ENCODE measurements at places on chromosomes 16 and 17.

DNA sequence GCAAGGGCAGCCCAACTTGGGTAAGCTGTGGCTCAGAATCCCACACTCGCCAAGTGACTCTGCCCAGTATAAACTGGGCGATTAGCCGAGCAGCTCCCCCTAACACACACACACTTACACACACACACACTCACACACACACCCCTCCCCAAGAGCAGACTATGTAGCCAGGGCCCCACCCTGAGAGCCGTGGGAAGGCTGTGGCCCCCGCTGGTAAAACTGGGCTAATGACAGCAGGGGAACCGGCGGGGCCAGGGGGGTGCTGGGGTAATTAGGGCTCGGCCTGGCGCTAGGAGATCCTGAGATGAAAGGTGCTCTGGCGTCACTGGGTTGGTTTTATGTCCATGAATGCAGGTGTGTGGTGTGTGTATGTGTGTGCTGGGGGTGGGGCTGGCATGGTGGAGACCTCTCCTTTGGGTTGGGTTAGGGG is 1.1 kb upstream of the THRA start:
- no peak for DNase-seq

DNA sequence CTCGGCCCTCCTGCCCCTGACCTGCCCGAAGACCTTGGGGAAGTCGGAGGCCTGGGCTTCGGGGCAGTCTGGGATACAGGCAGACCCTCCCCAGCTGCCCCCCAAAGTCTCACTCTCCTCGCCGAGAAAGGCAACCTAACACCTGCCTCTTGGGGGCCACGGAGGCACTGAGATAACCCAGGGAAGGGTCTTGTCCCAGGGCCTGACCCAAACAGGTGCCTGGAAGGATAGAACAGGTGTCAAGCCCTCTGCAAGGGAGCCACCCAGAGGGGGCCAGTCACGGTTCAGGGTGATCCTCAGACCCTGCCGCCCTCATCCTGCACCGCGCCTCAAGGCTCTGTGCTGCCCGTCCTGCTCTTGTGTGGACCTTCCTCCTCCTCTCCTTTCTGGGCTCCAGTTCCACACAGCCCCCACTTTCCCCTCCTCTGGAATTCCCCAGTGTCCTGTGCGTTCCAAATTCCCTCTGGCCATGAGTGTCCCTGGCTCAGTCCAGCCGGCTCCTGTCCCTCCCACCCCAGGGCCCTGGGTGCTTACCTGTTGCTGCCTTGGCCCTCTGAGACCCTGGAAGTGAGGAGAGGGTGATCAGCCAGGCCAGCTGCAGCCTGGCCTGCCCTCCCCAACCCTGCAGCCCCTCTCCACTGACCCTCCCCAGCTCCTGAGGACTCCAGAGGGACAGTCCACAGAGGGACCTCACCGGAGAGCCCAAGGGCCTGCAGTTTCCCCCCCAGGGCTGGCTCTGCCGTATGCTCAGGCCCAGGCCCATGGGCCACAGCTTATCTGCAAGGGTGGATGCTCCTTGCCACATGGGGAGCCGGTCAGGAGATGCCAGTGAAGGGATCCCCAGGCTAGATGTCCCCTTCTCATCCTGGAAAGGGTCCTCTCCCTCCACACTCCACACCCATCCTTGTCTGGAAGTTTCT is 3.8 kb downstream of the PRSS27 start:
- no peak for DNase-seq

DNA sequence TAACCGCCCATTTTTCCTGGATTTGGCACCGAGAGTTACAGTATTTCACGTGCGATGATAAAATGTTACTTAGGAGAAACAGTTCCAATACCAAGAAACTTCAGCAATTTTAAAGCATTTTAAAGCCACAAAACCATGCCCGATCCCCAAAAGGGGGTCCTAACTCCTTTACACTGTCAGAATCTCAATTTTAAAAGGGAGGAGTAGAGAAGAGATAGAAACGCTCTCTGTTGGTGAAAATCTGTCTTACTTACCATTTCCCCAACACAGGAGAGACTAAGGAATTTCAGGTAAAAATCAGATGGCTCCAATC is 526 bp upstream of the RNASEK start:
- DNase-seq = no peak

- peak; percentile 73 for DNase-seq
These were observed 21.4 kb downstream of the QPRT start for GRCh38 chr16:29700253-29700987.

DNA sequence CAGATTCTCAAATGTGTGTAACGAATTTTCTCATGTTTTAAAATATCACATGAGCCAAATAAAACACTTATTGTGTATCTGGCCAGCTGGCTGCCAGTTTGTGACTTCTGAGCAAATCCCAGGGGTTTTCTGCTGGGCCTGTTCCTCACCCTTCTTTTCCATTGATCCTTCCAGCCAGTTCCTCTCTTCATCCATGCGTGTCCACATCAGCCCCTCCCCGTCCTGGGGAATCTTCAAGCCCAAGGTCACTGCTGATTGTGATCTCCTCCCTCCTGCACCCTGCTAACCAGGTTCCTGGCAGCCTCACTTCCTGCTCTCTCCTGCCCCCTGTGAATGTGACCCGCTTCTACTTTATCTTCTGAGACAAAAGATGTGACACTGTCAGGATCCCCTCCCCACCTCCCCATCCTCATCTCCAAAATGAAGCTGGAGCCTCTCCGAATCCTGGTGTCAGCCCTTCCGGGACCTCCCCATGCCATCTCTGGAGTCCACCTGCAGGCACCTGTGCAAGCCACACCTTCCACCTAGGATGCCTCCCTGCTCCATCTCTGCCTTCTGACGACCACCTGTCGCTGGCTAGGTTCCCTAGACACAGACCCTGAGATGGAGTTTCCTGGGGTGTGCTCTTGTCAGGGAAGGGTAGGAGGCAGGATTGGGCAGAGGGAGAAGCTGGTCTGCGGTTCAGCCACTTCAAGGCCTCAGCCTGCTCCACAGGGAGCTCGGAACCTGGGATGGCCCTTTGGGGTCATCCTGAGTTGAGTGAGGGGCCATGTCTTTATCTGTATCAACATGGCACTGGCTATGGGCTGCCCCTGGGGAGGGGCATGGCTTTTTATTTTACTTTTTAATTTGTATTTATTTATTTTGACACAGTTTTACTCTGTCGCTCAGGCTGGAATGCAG is 205.1 kb downstream of the KATNIP start:
- no peak for DNase-seq

- no peak for DNase-seq
These were observed 211.7 kb upstream of the CDH5 start for GRCh38 chr16:66154801-66155200.

GRCh38 chr16:23269248-23269953 is 32.7 kb upstream of the SCNN1B start:
- no peak for DNase-seq

DNA sequence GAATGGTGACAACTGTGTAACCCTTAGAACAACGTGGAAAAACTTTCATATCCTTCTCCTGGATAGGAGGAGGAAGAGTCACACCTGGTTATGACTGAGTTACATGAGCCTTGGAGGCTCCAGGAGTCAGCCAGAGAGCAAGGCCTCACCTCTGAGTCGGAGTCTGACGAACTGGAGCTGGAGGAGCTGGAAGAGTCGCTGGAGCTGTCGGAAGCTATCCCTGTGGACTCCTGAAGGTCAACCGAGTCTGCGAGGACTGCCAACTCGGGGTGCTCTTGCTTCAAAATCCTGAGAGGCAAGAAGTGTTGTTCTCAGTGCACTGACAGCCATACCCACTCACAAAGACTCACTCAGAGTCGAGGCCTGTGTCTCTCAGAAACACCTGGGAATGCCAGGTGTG is 6.2 kb downstream of the JMJD6 start:
- no peak for DNase-seq

- DNase-seq = no peak
These were observed 8.2 kb upstream of the C16orf74 start for GRCh38 chr16:85759136-85759535.

- DNase-seq = no peak
These were observed 22.6 kb downstream of the RSL1D1 start for GRCh38 chr16:11828696-11829095.

- DNase-seq = no peak
These were observed 1.2 kb downstream of the ATP6V0A1 start for GRCh38 chr17:42459801-42460281.

DNA sequence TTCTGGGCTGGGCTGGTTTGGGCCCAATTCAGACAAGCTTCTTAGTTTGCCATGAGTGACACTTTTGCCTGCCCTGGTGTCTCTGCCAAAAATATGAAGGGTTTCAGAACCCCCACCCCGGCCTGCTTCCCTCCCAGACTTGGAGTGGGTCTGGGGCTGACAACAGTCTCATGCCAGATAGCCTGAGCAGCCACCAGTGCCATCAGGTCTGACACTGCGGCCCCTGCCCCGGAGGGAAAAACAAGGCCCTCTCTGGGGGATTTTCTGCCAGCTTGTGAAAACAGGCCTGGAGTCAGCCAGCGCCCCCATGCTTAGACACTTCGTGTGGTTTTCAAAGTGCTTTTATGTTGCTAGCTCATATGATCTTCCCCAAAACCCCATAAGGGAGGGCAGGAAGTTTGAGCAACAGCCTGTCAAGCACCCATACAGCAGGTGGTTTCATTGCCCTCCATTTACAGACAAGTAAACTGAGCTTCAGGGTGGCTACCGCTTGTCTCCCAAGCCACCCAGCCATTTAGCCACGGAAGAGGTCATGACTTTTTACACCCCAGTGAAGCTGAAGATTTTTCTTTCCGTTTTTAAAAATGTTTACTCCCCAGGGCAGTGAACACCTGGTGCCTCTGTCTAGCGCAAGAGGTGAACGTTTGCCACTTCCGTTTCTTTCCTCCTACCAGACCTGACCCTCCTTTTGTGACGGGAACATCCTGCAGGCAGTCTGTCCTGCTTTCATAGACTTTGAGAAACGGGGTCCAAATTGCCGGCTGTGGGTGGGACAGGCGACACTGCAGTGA is 300.6 kb downstream of the SEC14L1 start:
- DNase-seq = no peak

DNA sequence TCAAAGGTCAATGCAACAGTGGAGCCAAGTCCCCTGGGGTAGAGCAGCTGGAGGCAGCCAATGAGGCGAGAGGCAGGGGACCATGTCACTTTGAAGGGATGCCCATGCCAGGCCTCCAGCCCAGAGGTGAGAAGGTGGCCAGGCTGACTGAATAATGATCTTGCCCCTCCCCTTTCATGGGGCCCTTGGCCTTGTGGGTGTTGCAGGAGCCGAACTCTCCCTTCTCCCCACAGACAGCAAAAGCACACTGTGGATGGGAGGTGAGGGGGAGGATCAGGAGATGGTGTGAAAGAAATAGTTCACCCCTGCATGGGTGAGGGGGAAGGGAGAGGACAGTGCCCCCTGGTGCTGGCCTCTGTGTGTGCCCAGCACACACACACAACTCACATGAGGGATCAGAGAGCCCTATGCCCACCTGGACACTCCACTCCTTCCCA is 15.8 kb upstream of the TBX21 start:
- DNase-seq = no peak

- DNase-seq = no peak
These were observed 7.8 kb upstream of the KRT19 start for GRCh38 chr17:41535764-41536481.

GRCh38 chr16:12193692-12194091 is 217.2 kb downstream of the SNX29 start:
- no peak for DNase-seq

- DNase-seq = no peak
These were observed 1.7 kb upstream of the KPNA2 start for GRCh38 chr17:68033636-68034451.

- DNase-seq = no peak
These were observed 60.4 kb upstream of the MSI2 start for GRCh38 chr17:57195785-57196460.

- no peak for DNase-seq
These were observed 16.9 kb upstream of the GLIS2 start for GRCh38 chr16:4298761-4299522.

DNA sequence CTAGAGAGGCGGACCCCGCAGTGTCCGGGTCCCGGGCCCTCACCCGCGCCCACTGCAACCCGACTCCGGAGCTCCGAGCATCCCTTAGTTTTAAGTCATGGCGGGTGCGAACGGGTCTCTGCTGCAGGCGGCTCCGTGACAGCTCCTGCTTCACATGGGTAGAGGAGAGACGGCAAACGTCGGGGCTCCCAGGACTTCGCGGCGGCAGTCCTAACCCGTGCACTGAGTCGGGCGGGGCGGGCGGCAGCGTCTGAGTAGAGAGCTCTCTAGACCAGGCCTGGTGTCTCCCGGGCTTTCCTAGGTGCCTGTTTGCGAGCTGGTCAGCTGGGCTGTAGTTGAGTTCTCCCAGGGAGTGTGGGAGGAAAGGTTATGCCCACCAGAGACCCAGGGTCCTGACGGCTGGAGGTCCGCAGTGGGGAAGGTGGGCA is 345 bp downstream of the TSC2 start:
- no peak for DNase-seq

DNA sequence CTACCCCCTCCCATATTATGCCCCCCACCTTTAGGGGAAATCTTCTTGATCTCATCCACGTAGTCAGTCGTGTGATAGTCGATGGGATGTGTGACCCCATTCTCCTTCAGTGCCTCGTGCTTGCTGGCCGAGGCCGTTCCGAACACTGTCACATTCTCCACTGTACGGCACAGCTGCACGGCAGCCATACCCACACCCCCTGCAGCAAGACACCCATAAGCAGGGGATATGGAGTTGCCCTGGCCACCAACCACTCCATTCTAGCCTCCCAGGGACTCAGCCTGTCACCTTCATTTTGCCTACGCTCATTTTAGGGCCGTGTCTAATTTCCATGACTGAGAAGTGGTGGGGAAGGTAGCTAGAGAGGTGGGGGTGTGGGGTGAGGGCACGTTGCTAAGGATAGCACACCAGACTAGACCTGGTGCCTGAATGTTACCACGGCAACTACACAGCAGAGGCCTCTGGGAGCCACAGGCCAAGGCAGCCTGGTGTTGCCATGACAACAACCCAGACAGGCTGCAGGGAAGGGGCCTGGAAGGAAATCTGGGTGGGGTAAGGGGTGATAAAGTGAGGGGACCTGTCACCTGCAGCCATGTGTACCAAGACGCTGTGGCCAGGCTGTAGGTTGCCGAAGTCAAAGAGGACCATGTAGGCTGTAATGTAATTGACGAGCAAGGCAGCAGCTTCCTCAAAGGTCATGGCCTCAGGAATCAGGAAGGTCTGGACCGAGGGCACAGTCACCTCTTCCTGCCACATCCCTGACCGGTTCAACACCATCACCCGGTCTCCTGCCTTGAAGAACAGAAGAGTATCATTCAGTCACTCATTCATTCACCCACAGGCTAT is 4.0 kb downstream of the VAT1 start:
- peak; percentile 41 for DNase-seq

DNA sequence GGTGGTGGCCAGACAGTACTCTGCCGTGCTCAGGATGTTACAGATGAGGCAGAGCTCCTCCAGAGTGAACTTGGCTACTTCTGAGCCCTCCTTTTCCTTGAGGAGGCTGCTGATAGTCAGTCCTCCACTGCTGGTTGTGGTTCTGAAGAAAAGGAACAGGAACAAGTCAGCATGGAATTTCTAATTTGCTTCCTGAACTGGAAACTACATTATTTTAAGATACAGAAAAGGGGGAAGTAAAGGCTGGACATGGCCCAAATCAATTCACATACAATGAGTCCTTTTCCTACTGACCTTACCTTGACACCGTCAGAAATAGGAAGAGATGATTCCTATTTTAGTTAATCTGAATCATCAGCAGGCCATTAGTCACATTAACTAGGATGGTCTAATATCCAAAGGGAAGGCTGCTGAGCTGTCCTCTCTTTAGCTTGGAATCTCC is 154.2 kb downstream of the VPS53 start:
- DNase-seq = no peak

- no peak for DNase-seq
These were observed 187.0 kb upstream of the CDH13 start for GRCh38 chr16:82439678-82440293.

GRCh38 chr16:55035029-55035428 is 104.4 kb downstream of the IRX5 start:
- DNase-seq = peak; percentile 15

GRCh38 chr16:18932243-18932987 is 6.2 kb upstream of the SMG1 start:
- no peak for DNase-seq

- peak; percentile 66 for DNase-seq
These were observed at the start of gene MXRA7 for GRCh38 chr17:76710863-76711611. TSS of gene MXRA7 (minus strand) at chr17:76710965. CDS start at chr17:76710946, 19 bp downstream.

Data from NCI-H774 (cell line).